Vagina (tissue), 2 donors: ENCODE measurements at places on chromosomes 6 and 20. TPM values are rescaled to one million over a fixed set of nuclear protein-coding genes. Genes with fewer than 3 reads are reported as not detected.

Gene ENPP5
- total RNA-seq, result 2.5 TPM

Gene TXLNB
- 0.49 TPM for total RNA-seq

Gene SS18L1
- 25.3 TPM for total RNA-seq

Gene VSX1
- total RNA-seq, result not detected

Gene DEFB119
- total RNA-seq, result not detected

Gene PTCRA
- not detected for total RNA-seq

- DNase-seq, result no peak
Measured at GRCh38 chr6:36969240-36969691, 14.7 kb downstream of the PI16 start.

GRCh38 chr20:62051144-62051543 is 14.5 kb downstream of the TAF4 start:
- no peak for DNase-seq

Gene ARHGAP18
- 7.6 TPM for total RNA-seq

GRCh38 chr20:46359233-46359751 is 47.1 kb downstream of the ELMO2 start:
- DNase-seq, result no peak

DNA sequence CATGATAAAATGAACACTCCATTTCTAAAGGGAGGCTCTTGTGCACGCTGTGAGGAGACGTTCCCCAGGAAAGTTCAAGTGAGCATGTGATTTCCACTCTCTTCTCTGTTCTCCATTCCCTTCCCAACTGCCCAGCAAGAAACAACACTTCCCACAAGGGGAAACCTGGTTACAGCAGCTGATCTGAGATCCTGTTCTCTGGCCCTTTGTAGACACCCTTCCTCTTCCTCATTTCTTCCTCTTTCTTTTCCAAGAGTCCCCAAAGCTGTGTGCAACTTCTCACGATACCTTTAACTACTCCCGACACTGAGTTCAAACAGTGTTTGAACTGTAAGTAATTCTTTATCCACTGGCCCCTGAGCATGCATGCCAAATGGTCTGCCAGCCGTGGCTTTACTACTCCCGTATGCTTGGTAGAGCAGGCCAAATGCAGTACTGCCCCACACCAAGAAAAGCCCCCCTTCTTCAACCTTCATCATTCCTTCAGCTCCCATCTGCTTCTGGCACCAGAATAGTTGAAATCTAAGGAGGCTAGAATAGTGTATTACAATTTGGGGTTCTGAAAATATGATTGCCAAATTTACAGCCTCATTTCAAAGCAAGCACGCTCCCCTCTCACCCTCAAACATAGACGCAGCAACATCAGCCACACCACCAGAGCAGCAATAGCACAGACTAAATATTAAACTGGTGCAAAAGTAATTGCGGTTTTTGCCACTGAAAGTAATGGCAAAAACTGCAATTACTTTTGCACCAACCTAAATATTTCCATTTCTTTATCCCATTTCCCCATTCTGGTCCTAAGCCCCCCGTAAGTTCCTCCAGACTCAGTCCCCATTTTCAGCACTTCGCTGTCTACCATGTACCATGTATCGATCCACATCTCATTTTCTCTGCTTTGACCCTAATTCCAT is 4.3 kb downstream of the HLA-DMB start:
- DNase-seq, result no peak

GRCh38 chr6:32578962-32579361 is 10.7 kb downstream of the HLA-DRB1 start:
- DNase-seq, result no peak

DNA sequence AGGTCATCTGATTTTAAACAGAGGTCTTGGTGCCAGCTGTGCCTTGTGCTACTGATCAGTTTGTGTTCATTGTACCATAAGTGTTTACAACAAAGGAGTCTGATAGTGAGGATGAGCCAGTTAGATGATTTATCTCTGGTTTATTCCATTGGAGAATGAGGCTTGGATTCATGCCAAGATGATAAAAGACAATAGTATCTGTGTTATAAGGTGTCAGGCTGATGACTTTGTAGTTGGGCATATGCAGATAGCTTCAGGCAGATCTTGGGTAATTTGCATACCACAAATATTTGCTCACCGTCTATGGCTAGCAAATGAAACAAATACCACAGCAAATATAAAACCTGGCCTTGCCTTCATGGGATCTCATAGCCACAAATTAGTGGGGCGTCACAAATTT is 43.3 kb upstream of the PHACTR2 start:
- DNase-seq, result no peak

DNA sequence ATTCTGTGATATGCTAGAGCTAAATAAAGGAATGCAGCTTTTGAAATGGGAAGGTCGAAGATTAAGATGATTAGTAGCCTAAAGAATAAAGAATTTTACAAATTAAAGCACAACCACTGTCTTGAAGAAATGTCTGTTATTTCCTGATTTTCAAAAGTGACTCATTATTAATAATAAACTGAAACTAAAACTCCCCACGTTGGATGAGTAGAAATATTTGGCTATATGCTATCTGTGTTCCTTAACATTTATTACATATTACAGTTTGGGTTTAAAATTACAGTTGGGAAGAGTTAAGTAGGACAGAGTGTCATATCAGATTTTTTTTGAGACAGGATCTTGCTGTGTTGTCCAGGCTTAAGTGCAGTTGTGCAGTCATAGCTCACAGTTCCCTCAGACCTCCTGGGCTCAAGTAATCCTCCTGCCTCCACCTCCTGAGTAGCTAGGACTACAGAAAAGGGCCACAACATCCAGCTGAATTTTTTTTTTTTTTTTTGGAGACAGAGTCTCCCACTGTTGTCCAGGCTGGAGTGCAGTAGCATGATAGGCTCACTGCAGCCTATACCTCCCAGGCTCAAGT is 47.1 kb downstream of the AKIRIN2 start:
- no peak for DNase-seq

Gene GABRR1
- total RNA-seq, result not detected

DNA sequence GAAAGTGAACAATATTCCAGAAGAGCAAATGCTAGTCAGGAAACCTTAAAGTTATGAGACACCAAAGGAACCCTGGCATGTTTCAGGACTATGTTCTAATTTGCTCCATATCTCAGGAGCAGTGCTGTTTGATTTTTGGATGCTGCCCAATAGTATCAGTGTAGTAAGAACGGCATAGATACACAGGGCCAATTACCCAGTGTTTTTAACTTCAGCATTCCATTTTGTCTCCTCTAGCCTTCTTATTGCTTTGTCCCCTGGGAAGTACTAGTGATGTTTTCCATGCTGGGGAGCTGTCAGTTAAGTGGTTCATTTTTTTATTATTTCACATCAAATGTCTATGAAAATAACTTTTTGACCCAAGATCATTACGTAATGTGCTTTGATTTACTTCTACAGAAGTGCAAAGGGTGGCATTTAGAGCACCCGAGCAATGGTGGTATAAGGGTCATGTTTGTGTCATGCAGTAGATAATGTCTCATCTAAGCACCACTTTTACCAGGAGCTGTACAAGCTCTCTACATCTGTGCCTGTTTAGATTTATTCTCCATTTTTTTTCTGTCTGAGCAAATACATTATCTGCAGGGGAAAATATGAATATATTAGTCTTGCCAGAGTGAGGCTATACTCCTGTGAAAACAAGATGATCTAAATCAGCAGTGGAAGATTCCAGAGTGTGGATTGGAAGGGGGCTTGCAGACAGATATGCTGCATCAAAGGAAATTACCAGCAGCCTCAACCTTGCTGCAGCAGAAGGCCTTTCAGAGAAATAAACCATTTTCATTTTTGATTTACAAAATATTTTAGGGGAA is 198.8 kb upstream of the OPRM1 start:
- DNase-seq, result no peak

- DNase-seq, result no peak
Measured at GRCh38 chr6:82569022-82569421, 205.4 kb downstream of the TPBG start.

DNA sequence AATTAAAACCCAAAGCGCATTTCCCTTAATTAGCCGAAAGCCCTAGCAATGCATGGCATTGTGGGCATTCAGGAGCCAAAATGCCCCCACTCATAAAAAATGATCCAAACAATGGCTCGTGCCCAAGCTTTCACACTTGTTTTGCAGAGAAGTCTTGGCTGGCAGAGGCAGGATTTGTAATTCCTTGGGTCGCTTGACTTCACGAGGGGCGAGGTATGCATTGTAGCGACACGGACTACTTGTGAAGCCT is 613 bp upstream of the SASH1 start:
- DNase-seq, result no peak

GRCh38 chr20:45315672-45316071 is 7.6 kb upstream of the MATN4 start:
- no peak for DNase-seq

Gene CCR6
- 1.2 TPM for total RNA-seq

Gene FLRT3
- 4.7 TPM for total RNA-seq

DNA sequence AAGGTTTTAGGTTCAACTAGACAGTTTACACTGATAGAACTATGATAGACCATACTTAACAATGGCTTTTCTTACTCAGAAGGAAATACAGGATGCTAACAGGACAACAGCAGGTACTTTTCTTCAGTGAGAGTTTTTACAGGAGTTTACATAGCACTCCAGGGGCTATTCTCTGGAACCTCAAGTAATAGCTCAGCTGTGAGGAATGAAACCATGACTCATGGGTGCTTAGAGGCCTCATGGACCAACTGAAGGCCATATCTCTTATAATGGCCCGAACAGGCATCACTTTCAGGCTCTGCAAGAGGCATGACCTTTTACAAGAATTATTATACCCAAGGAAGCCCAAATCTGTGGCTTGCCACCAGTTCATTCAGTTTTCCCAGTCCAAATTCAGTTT is 31.8 kb downstream of the TREML1 start:
- DNase-seq, result no peak

GRCh38 chr20:15287329-15287728 is 949.9 kb upstream of the FLRT3 start:
- DNase-seq, result no peak

- DNase-seq, result no peak
Measured at GRCh38 chr20:33291830-33292355, 8.9 kb downstream of the BPIFB1 start.

Gene GRM1
- not detected for total RNA-seq

GRCh38 chr6:1212919-1213318 is 99.0 kb upstream of the FOXQ1 start:
- no peak for DNase-seq

DNA sequence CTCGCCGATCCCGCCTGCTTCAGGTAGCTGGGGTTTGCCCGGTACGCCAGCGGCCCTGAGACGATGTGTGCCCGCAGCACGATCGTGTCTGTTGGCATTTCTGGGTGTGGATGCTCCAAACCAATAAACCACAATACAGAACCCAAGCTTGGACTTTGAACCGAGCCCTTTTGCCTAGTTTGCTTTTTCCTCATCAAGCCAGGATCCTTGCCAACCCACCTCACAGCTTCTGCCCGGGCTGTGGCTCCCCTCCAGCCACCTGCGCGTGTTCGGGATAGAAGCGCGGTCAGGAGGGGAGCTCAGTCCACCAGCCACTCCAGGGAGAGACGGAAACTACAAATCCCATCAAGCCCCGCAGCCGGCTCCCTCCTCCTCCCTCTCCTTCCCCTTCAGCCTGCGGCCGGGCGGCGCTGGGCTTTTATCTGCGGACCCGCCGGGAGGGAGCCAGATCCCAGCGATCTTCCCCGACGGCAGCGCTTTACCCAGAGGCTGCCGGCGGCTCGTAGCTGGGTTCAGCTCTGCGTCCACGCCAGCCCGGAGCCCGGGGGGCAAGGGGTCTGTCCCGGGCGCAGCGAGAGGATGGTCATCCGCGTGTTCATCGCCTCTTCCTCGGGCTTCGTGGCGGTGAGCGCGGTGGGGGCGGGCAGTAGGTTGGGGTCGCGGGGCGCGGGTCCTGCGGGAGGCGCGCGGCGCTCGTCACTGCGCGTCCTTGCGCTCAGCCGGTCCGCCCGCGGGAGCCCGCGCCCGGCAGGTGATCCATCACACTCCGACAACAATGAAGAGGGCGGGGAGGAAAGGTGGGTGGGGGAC is at the start of gene SH3BGRL2:
Gene SH3BGRL2 (plus strand): TSS at position 447 of the 810 bp plus-strand sequence. CDS start 133 bp downstream, at position 580.
- DNase-seq, result no peak

GRCh38 chr20:10662661-10663458 is 10.9 kb downstream of the JAG1 start:
- DNase-seq, result no peak

GRCh38 chr20:33609504-33609903 is 52.6 kb upstream of the C20orf144 start:
- no peak for DNase-seq

Gene CALHM5
- total RNA-seq, result 2.2 TPM

Gene TPMT
- total RNA-seq, result 11.0 TPM

Gene JAG1
- total RNA-seq, result 185 TPM

DNA sequence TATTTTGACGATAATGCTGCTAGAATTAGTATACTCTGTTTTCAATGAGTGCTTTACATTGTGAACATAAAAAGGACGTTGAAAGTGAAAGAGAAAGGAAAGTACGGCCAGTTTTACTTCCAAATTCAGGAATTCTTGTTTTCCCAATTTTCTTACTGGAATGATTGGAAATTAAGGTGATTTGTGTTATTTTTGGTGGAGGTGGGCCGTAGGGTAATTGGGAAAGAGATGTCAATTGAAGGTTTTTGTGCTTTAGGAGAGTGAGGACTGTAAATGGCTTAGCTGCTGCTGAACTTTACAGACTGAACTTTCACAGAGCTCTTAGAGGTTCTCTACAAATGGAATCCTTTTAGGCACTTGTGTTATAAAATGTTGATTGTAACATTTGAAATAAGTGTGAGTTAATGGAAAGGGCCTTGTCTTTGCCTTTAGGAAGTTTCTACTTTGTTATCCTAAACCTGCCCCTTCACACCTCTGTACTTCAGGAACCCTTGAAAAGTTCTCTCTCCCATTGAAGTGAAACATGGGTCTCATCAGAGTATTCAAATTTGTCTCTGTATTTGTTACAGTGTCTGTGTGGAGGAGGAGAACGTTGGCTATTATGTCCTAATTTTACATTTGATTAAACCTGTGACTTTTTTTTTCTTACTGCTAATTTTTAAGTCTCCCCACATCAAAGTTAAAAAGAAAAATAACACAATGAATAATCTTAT is 256.4 kb downstream of the ARID1B start:
- DNase-seq, result no peak

Gene PFDN6
- total RNA-seq, result 9.1 TPM

- no peak for DNase-seq
Measured at GRCh38 chr6:55679503-55679902, 100.5 kb upstream of the HMGCLL1 start.

- no peak for DNase-seq
Measured at GRCh38 chr6:46476301-46476700, 14.9 kb downstream of the RCAN2 start.

GRCh38 chr6:142800240-142800639 is 144.7 kb downstream of the HIVEP2 start:
- no peak for DNase-seq
